ENCODE measurements at places on chromosomes 4 and X.

GRCh38 chrX:632366-633042 is 1.9 kb downstream of the SHOX start:
- no peak for DNase-seq

GRCh38 chrX:19750028-19750782 is 137.2 kb downstream of the SH3KBP1 start:
- no peak for DNase-seq

- DNase-seq: no peak
Observed at GRCh38 chr4:153499005-153499404, 32.8 kb downstream of the TMEM131L start.

- no peak for DNase-seq
Observed at GRCh38 chr4:39285853-39286252, 80.3 kb downstream of the RFC1 start.

DNA sequence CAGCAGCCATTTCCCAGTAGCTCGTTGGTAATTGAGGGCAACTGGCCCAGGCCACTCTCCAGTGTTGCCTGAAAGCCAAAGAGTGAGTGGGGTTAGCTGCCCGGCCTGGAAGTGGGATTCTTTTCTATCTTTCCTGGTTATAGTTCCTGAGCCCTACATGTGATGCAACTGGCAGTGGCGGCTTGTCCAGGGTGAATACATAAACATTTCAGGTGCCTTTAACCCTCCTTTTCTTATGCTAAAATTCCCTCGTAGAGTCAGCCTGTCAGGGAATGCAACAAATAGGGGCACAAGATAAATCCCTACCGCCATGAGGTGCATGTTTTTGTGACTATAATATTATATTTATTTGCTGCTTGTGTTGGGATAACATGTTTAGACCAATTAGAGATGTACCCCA is 13.4 kb upstream of the HERC5 start:
- no peak for DNase-seq

Data from NCI-H1694 treated with DMSO at 0.1 percent for 48 hours (cell line).